ENCODE measurements at places on chromosomes 5 and 9. TPM values are rescaled to one million over a fixed set of nuclear protein-coding genes. Genes with fewer than 3 reads are reported as not detected.

Gene AQP3
- 29.1 TPM for total RNA-seq

DNA sequence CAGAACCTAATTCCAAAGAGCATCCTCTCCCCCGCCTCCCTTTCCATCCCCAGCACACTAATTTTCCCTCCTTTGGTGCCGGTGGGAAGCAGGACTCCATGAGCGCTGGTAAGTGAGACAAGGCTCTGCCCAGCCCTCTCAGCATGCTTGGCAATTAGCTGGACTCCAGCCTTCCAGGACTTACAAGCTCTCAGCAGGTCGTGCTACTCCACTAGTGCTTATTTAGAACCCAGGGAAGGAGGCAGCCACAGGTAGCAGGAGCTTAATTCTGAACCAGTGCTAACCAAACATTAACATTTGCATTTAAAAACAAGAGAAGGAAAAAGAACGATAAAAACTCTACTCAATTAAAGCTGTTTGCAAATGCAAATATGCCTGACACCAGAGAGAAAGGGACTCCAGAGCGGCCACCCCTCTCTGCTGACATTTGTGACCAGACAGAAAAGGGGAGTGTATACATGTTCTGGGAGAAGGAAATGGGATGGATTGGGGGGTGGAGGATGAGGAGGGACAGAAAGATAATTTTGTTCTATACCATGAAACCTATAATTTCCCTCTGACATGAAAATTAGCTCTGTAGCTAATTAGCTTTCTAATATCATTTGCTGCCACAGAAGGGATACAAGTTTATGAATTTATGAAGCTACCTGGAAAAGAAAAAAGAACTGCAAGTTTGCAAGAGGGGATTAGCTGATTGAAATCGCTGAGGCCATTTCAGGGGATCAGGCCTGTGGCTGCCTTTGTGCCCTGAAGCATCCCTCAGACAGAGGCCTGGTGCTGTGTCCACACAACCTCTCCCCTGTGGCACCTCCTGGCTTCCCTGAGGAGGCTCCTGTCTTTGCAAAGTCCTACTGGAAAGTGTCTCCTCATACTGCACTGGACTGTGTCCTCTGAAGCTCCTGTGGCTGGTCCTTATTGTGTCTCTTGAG is 266.3 kb downstream of the SEC61B start:
- H3K36me3 ChIP-seq, result no peaks in the 10 kb centered on the region
- DNase-seq, result no peak
- peaks cover 7% of the 10 kb centered on the region for H3K4me1 ChIP-seq
- no peak overlapping the region for H3K27ac ChIP-seq
- H3K4me3 ChIP-seq, result no peak overlapping the region

Gene PCDH1
- total RNA-seq, result not detected

DNA sequence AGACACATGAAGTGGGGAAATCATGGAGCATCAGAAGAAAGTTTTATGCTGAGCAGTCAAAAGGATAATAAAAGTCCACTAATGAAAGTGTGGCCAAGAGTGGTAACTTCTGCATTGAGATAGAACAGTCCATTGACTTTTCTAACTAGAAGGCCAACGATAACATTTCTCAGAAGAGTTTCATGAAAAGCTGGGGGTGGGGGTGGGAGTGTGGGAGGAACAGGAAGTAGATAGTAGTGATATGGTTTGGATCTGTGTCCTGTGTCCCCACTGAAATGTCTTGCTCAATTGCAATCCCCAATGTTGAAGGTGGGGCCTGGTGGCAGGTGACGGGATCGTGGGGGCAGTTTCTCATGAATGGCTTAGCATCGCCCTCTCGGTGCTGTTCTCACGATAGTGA is 36.2 kb upstream of the SNAPC3 start:
- no peak overlapping the region for H3K4me3 ChIP-seq
- H3K27ac ChIP-seq, result no peak overlapping the region
- no peaks in the 10 kb centered on the region for H3K4me1 ChIP-seq
- no peaks in the 10 kb centered on the region for H3K36me3 ChIP-seq

Gene REEP2
- total RNA-seq, result 1.3 TPM
